ENCODE measurements at places on chromosomes 1 and 21. TPM values are rescaled to one million over a fixed set of nuclear protein-coding genes. Genes with fewer than 3 reads are reported as not detected.

Gene NOS1AP
- total RNA-seq, result 0.40 TPM

Gene ANKRD65
- total RNA-seq, result 0.05 TPM

Gene IL22RA1
- total RNA-seq, result 8.6 TPM

Gene TLR5
- total RNA-seq, result 0.25 TPM

Gene RGS8
- total RNA-seq, result not detected

Gene NOC2L
- total RNA-seq, result 88.9 TPM

Gene OR2L13
- total RNA-seq, result not detected

Gene CXADR
- 17.6 TPM for total RNA-seq

Gene LCK
- total RNA-seq, result 0.07 TPM

Gene PDPN
- total RNA-seq, result not detected

Gene MYOG
- total RNA-seq, result not detected

Gene TCHHL1
- total RNA-seq, result not detected

Gene TFF3
- not detected for total RNA-seq

Gene TNFRSF8
- 0.13 TPM for total RNA-seq

Gene KPNA6
- 18.2 TPM for total RNA-seq

Gene WDR64
- not detected for total RNA-seq

Gene MEGF6
- 7.6 TPM for total RNA-seq

Gene TSPEAR
- total RNA-seq, result not detected

Gene GPR157
- total RNA-seq, result 5.3 TPM

Gene FAM72D
- total RNA-seq, result 6.7 TPM

Gene CSF3R
- total RNA-seq, result not detected

Gene CFHR3
- total RNA-seq, result 0.15 TPM

Gene KCNJ9
- not detected for total RNA-seq
